Naive thymus-derived CD8-positive, alpha-beta T cell (primary cell): ENCODE measurements at places on chromosomes 3 and 15.

DNA sequence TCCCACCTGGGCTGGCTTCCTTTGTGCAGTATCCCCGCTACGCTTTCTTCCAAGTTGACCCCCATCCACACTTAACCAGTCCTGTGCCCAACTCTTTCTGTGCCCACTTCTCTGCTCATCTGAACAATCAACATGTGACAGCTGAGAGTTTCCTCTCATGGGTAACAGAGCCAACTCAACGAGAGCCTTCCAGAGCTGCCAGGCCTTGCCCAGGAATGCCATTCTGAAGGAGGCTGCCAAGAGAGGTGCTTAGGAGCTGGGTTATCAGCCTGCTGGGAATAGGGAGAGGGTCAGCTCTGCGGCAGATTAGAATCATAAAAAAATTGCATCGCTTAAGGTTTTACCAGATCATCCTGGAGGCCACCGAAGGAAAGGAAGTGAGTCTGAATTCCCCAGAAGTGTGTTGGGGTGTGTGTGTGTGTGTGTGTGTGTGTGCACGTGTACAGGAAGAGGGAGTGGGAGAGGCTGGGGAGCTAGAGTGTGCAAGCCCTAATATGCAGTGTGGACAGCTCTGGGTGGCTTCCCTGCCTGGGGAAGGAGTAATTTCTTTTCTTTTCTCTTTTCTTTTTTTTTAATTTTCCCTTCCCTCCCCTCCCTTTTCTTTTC lies 66.7 kb downstream of the ITGA11 start:
- no peak for DNase-seq

DNA sequence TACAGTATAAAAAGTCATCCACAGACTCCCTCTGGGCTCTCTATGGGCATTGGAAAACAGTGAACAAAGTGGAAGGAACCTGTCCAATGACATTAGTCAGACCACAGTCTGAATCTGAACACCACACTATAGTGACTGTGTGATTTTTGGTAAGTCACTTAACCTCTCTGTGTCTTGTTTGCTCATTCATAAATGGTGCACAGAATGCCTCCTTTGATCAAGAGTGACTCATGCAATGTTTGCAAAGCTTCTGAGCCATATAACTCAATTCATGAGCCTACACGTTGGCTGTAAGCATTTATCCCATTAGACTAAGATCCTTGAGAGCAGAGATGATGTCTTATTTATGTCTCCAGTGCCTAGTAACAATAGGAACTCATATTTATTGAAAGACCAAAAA lies 46.7 kb downstream of the SV2B start:
- DNase-seq: no peak

DNA sequence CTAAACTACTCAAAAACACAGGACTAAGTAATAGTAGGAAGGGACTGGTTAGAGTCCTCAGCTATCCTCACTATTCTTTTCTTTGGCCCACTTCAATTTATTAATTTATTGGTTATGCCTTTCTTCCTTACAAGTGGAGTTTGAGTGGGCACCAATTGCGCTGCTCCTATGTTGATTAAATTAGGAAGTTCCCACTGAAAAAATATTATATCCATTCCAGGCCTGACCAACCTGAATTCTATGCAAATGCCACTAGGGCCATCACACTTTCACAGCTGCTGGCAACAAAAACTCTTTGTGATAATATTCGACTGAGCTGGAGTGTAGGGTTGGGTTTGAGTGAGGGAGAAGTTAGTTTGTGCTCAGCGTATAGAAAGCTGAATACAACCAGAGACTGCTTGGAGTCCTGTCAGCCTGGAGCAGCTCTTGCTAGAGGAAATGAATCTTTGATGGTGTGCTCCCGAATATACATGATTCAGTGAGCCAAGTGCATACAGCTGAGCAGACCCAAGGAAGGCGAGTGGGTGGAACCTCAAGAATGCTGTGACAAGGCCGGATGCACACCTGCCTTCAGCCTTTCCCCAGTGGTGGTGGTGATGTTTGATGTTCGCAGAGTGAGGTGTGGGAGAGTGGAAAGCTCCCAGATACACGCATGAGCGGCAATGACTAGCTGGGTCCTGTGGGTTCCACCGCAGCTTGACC lies 1.5 kb downstream of the ARHGEF3 start:
- peak; percentile 43 for DNase-seq

DNA sequence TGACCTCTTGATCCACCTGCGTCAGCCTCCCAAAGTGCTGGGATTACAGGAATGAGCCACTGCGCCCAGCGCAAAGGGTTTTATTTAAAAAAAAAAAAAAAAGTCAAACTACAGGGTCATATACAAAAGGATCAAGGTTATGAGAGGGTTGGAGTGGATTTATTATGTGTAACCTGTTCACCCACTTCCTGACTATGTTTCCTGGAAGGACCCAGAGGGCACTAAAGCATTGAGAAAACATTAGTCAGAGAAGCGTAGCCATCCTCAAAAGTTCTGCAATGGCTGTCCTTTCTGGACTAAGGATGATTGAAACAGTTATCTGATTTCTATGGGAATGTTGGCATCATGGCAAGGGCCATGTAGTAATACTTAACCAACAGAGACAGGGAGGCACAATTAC lies 7.3 kb upstream of the SCAPER start:
- no peak for DNase-seq

GRCh38 chr15:73296609-73297353 lies 72.0 kb downstream of the HCN4 start:
- DNase-seq: no peak

DNA sequence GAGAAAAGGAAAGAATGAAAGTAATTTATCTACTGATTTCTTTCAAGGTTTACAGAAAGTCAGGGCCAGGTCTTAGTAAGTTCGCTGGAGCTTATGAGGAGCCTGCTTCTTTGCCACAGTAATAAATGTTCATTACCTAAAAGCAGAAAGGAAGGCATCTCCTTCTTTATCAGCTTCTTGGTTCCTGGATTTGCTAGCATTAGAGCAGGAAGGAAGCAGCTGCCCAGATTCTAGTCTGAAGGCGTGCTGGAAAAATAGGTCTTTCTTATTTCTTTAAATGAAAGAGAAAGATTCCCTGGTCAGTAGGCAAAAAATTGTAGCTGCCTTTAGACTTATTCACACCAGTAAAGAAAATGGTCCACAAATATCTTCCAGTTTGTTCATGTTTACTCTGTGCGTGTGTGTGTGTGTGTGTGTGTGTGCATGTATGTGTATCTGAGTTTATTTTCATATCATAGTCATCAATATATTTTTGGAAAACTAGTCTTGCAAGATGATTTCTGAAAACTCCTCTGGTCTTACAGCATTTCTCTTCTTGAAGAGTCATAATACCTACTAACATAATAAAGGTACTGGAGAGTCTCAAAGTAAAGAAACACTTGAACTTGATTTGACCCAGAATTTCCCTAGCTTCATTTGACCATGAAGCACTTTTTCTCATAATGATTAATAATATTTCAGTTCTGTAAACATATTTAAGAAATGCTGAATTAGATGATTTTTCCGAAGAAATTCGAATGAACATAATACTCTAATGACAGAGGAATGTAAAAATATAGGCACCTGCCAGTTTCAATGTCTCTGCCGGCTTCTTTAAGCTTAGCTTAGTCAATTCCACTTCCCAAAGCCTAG lies 255.3 kb upstream of the ZPLD1 start:
- no peak for DNase-seq
